Activated CD4-positive, alpha-beta T cell treated with anti-CD3 and anti-CD28 coated beads for 36 hours (primary cell): ENCODE measurements at places on chromosomes 5 and 9.

GRCh38 chr9:3200331-3200774 lies 325.4 kb downstream of the RFX3 start:
- DNase-seq: no peak

DNA sequence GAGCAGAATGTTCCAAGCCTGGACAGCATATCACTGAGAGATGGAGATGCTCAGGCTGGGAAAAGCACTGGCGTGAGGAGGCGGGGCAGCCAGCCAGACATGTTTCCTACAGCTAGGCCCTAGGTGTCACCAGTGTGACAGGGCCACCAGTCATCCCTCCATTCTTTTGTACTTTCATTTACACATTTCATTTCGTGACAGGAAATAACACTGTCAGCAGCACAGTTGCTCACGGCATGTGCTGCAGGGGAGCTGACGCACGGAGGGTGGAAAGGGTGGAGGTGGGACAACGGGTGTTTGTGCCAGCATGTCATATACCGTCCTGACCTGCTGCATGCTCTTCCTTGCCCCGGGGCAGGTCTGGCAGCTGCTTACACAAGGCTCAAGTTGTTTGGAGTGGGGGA lies 14.8 kb upstream of the CEMIP2 start:
- DNase-seq: peak; percentile 93

DNA sequence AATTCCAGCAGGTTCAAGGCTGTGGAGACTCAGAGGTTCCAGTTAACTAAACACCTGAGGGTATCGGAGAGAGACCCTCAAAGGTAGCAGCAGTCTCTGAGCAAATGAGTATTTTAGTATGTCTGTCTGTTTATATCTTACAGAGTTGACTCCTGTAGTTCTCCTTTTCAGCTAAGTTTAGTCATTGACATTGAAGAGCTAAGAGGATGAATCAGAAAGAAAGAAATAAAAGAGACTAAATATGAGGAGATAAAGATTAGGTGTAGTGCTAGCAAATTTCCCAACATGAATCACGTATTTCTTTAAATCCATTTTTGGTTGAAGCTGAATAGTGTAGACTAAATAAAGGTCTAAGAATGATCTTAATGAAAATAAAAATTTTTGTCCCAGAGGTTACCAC lies 474.0 kb upstream of the RGMB start:
- DNase-seq: no peak

GRCh38 chr5:147809830-147810666 lies 21.4 kb downstream of the SPINK1 start:
- DNase-seq: no peak
